ENCODE measurements at places on chromosomes 3 and 15.

- DNase-seq, result no peak
These were observed 94.2 kb upstream of the IL12A start for GRCh38 chr3:159894386-159894785.

DNA sequence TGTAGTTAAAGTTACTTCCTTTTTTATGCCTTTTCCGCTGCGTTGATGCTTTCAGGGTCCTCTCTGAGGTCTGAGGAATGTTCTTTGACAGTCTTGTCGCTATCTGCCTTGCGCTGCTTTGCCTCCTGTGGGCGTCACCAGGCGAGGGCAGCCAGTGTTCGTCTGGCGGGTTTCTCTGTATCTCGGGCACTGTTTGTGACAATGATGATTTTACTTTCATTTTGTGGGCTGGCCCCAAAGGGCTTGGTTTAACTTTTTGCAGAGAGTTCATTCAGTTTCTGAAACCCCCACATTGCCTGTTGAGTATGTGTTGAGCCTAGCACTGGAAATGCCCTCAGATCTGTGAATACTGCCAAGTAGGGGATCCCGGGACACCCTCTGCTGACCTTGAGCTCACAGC, 24.6 kb upstream of the SACM1L start:
- no peak for DNase-seq

DNA sequence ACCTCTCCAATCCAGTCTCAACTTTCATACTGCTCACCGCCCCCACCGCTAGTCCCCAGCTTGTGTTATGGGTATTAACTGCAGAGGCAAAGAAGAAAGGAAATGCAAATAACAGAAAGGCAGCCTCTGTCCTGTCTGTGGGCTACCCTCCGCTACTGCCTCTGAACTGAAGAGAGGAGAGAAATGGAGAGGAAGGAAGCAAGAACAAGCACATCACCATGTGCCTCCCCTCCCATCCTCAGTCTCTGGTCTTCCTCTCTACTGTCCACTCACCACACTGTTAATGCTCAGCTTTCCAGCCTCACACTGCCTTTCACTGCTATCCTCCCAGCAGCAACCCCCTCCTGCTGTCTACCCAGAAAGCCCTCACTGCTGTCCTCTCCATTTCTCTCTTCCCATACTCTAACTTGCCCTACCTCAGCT, 139.0 kb upstream of the SLC2A2 start:
- no peak for DNase-seq

DNA sequence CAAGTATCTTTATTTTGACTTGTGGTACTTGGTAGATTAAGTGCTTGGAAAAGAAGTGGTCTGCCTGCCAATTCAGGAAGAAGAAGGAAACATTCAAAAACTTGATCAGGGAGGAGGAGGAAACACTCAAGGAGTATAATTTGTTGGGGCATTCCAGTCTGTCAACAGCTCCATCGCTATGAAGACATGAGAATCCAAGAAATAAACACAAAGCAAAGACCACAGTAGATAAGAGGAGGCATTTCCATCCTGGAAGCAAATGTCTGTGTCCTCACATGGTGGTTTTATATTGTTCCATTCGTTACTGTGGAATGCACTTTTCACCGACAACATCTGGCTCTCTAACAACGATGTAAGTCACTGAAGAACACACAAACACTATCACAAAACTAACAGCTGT, 176.1 kb upstream of the FRMD4B start:
- DNase-seq, result no peak

DNA sequence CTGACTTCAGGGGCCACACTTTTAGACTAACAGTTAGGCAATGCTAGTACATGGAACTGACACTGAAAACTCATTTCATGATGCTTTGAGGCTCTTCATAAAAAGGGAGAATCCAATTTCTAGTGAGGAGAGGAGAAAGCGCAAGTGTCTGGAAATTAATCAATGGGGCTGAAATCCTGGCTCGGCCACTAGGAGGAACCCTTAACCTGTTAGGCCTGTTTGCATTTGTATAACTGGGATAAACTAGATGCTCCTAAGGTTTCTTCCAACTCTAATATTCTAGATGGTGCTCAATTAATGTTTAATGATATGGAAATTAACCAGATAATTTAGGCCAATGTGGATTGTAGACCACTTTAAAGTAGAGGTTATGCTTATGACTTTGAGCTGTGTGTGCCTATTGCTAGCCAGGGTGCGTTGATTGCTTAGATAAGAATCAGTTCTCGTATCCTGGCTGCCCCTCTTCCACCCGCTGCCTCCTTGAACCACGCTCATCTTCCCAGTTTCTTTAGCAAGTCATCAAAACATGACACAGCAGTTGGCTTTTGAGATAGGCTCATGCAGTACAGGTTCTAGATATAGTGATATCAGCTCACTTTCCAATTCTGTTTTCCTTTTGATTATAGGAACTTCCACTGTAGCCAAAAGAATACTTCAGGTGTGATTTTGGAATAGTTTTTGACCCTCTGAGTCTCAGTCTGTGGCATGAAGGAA, 16.8 kb upstream of the CRBN start:
- no peak for DNase-seq

DNA sequence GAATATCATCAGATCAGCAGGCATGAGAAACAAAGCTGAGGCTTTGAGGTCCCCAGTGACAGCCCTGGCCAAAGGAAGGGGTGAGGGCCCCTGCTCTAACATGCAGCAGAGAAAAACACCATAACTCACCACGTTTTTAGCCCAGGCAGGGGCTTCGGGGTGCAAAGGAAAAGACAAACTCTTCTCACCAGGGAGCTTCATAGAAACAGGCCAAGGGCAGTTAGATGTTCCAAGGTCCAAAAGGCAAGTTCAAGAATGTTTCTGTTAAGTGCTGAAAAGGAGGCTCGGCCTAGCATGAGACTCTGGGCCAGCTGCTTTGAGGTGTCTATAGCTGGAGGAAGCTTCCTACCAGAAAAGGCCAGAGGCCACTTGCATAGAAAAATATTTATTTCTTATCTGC, 608.4 kb upstream of the CFAP20DC start:
- no peak for DNase-seq

- no peak for DNase-seq
These were observed 24.1 kb upstream of the SEMA4B start for GRCh38 chr15:90177012-90177411.

DNA sequence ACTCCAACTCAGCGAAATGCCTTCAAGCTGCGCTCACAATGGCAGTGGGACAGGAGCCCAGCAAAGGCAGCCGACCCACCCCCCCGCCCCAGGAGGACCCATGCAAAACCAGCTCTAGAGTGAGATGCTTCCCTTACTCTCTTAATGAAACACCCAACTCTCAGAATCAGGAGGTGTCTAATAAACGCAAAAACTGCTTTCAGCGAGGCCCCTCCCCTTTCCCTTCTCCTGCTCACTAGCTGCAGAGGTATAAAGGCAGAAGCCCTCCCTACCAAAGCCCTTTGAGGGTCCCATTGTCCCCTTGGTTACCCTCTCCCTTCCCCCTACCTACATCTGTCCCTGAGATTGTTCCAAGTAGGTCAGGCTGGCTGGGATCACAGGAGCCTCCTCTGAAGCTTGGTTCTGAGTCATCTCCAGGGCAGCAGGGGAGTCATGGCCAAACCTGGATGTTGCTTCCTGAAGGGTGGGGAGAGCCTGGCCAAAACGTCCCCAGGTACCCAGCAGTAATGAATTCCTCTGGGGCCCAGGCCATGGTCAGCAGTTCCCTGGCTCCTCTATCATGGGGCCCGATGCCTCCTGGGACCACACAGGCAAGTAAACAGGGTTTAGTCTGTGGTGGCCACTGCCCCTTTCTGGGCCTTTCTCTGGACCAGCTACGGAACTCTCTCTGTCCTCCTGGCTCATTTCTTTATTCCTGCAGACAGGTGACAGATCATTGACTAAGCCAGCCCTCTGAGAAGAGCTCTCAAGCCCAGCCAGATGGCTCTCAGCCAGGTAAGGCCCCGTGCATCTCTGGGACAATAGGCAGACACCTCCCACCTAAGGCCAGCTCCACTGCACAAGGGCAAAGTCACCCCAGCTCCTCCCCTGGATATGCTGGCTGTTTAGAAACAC, 8.6 kb downstream of the KLHL25 start:
- DNase-seq, result no peak

GRCh38 chr3:179608931-179609720, 4.5 kb downstream of the NDUFB5 start:
- DNase-seq, result no peak

- DNase-seq, result no peak
These were observed 57.7 kb downstream of the ITGA11 start for GRCh38 chr15:68374168-68374745.

DNA sequence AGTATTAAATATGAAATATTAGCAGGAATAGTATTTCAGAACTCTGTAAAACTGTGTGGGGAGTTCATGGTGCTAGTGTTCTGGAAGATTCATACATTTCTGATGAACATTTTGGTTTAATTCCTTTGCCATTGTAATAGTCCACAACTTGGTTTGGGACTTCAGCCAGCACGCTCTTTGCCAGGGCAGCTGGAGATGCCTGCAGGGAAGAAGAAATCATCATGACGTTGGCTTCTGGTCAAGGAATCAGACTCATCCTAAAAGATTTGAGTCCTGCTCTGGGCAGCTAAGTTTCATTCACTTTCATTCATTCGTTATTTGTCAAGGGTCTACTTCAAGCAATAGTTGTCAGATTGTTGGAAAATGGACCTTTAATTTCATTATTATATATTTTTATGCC, 32.4 kb upstream of the MRPL3 start:
- no peak for DNase-seq

- no peak for DNase-seq
These were observed 305.1 kb downstream of the LSAMP start for GRCh38 chr3:116140100-116140689.

GRCh38 chr15:83843471-83843871, 189.5 kb downstream of the ADAMTSL3 start:
- no peak for DNase-seq

DNA sequence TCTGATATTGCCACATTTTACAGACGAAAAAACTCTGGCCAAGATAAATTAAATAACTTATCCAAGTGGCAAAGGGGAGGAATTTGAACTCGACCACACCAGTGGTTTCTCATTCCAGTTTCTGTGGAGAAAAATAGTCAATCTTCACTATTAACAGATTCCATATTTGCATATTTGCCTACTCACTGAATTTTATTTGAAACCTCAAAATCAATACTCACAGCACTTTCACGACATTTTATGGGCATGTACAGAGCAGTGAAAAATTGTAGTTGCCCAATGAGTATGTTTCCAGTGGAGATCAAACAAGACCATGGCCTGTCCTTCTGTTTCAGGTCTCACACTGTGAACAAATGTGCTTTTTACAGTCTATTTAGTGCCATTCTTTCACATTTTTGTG, 374.3 kb downstream of the MAGI1 start:
- DNase-seq, result no peak

DNA sequence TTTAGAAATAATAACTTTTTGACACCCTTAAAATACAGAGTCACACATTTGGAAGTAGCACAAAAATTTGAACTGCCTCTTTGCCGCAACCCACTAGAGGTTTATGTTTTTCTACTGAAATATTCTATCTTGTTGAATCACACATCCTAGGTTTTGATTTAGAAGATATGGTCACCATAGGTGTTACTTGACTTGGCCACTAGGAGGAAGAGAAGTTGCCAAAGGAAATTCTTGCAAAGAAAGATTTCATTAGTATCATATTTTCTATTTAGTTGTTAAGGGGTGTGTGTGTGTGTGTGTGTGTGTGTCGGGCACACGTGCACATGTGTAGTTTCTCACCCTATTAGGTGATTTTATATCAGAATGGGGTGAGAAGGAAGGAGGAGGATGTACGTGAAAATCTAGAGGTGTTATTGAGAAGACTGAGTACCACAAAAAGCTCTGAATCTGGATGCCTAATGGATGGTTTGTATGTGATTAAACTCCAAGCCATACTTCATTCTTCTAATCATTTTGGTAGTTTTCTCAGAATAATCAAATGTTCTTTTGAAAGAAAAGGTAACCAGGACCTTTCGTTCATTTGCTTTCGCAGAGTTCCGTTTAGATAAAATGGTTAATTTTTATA, 31.5 kb downstream of the ZFAND6 start:
- no peak for DNase-seq

DNA sequence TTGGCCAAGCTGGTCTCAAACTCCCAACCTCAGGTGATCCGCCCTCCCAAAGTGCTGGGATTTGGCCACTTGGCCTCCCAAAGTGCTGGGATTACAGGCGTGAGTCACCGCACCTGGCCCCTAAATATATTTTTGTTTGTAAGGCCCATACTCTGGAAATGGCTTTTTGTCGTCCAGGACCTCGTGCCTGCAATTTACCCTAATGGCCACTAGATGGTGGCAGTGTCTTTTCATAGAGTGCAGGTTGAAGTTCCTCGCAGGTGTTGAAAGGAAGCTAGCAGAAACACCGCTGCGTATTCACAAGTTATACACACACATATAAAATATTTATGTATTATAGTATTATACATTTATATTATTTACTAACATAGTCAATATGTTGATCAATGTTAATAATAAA, 97.2 kb downstream of the LRTM1 start:
- DNase-seq, result no peak

Measured in GOT3 (cell line).